Dermis microvascular lymphatic vessel endothelial cell (primary cell): ENCODE measurements at places on chromosomes 2 and 18. TPM values are rescaled to one million over a fixed set of nuclear protein-coding genes. Genes with fewer than 3 reads are reported as not detected.

DNA sequence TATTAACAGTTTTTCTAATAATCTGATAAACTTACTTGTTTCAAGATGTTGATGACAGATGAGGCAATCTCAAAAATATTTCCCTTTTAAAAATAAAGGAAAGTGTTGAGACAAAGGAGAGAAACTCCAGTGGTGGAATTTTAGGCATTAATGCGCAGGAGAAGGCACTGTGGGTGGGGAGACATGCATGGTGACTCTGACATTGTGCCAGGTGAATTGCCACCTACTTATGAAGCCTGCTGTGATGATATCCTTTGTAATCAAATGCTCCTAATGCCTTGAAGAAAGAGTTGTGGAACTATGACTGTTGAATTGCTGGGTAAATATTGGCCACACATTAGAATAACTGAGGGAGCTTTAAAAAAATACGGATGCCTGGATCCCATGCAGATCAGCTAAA lies 101.4 kb downstream of the PLA2R1 start:
- DNase-seq = peak; percentile 34

DNA sequence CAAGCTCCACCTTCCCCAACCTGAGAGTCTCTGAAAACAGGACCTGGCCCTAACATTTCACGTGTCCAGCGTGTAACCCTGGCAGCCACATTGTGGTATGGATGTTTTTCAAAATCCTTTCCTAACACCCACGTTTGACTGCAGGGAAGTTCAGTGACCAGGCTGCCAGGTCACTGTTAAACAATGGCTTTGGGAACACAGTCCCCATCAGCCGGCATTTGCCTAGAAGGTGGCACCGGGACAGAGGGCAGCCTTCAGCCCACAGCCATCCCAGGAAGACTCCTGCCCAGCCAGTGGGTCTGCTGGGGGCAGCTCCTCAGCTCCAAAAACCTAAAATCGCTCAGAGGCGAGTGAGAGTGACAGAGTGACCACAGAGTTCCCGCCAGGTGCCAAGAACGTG lies 140.2 kb downstream of the SH3BP4 start:
- DNase-seq = no peak

DNA sequence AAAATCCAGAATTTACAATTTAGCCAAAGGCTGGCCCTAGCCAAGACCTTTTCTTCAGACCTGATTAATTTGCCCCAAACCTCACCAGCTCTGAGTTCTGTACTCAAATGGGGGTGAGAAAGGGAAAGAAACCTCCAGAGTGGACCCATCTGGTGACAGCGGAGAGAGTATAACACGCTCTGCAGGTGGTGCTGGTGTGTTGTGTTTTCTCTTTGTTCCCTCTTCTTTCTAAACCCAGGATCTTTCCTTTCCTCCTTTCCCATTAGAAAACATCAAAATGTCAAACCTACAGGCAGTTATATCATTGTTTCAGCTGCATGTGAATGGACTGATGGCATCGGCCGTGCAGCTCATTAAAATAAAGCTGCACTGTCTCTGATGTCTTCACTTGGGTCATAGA lies 253.2 kb upstream of the SP5 start:
- DNase-seq = peak; percentile 17

DNA sequence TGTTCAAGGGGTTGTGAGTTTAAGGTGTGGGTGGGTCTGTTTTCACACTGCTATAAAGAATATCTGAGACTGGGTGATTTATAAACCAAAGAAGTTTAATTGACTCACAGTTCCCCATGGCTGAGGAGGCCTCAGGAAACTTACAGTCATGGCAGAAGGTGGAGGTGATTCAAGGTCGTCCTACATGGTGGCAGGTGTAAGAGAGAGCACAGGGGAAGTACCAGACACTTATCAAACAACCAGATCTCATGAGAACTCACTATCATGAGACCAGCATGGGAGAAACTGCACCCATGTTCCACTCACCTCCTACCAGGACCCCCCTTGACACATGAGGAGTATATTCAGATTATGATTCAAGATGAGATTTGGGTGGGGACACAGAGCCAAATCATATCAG lies 38.0 kb downstream of the RHBDD1 start:
- no peak for DNase-seq

DNA sequence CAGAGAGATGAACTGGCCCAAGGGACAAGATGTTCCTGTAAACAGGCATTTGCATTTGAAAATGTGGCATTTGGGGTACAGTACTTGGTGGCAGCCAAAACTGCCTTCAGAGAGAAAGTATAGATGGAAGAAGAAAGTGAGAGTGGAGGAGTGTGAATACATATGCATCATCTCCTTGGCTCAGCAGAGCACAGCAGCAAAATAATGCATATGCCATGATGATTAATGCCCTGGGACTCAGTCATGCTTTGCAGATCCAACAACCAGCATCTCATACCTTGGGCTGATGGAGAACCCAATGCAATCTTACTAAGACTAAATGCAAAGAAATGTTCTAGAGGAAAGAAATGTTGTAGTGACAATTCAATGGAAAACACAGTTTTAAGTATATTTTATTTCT lies 29.7 kb upstream of the CYTIP start:
- no peak for DNase-seq

DNA sequence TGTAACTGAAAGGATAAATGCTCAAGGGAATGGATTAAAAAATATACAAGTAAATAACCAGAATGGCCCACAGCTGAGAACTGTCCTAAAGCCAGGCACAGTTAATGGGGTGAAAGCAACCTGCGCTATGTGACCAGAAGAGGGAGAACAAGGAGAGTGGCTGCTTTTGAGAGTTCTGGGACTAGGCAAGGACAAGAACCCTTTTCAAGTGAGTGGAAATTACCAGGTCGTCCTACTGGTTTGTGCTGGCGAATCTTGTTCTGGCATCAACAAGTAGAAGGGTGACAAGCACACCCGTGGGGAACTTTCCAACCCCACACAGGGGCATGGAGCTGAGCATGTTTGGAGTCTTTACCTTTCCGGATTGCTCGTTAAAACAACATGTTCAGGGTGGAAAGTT lies 82.8 kb downstream of the TMEM17 start:
- no peak for DNase-seq

- DNase-seq = no peak
These were observed 276.3 kb upstream of the ERBB4 start for GRCh38 chr2:212814941-212815340.

GRCh38 chr2:108287169-108287568 lies 1.5 kb upstream of the SULT1C2 start:
- DNase-seq = no peak

DNA sequence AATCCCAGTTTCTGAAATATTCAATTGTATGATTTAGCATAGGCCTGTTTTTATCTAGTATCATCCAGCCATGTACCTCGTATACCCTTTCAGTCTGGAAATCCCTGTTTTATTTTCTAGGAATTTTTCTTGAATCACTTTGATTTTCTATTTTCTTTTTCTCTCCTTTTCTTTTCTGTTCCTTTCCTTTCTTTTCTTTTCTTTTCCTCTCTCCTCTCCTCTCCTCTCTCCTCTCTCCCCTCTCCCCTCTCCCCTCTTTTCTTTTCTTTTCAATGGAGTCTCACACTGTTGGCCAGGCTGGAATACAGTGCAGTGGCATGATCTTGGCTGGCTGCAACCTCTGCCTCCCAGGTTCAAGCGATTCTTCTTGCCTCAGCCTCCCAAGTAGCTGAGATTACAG lies 63.5 kb downstream of the SMCHD1 start:
- DNase-seq = no peak

DNA sequence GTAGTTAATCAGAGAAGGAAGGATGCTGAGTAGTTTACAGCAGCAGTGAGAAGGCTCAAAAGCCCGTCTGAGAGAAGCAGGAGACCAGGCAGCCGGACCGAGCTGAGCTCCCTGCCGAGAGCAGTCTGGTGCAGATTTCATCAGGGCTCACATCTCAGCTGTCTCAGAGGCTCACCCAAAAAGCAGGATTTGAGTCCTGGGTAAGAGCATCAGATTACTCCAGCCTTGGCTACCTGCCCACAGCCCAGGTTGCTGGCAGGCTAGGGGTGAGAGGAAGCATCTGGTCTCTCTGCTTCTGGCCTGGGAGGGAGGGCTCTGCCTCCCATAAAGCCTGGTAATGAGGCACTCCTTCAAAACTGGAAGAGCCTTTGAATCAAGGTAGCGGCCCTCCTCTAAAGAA lies 140.5 kb downstream of the ST6GAL2 start:
- no peak for DNase-seq

The MTCL1 gene
- total RNA-seq = 3.1 and 5.6 TPM in 2 replicates

The LRP2 gene
- under 0.01 TPM in 1 of 2 replicates, not detected in the other for total RNA-seq

The MEP1B gene
- total RNA-seq = not detected in 2 replicates

The CYP27A1 gene
- total RNA-seq = 6.2 and 19.2 TPM in 2 replicates

The CRACDL gene
- 0.76 and 3.0 TPM in 2 replicates for total RNA-seq

The SPHKAP gene
- not detected in 2 replicates for total RNA-seq

The DSEL gene
- 8.5 and 19.3 TPM in 2 replicates for total RNA-seq

The FBXO15 gene
- total RNA-seq = 0.13 TPM in 2 replicates

The CSRNP3 gene
- total RNA-seq = 0.13 and 0.38 TPM in 2 replicates

The NT5DC4 gene
- total RNA-seq = not detected in 2 replicates
